Fibroblast of lung (primary cell): ENCODE measurements at places on chromosomes 12 and 14. TPM values are rescaled to one million over a fixed set of nuclear protein-coding genes. Genes with fewer than 3 reads are reported as not detected.
A peak's percentile ranks its signal among the peaks of the same experiment; 100 is the strongest.

Gene CLEC4C
- not detected in 2 replicates for polyA plus RNA-seq

GRCh38 chr12:100251917-100252316 is 15.0 kb downstream of the DEPDC4 start:
- DNase-seq = peak; percentile 6
- no peaks in the 10 kb centered on the region for H3K4me1 ChIP-seq
- no peaks in the 10 kb centered on the region for H3K36me3 ChIP-seq
- H3K27ac ChIP-seq = no peak overlapping the region

Gene NEUROD4
- polyA plus RNA-seq = not detected in 2 replicates

Gene SLC24A4
- polyA plus RNA-seq = 0.03 TPM in 1 of 2 replicates, not detected in the other

DNA sequence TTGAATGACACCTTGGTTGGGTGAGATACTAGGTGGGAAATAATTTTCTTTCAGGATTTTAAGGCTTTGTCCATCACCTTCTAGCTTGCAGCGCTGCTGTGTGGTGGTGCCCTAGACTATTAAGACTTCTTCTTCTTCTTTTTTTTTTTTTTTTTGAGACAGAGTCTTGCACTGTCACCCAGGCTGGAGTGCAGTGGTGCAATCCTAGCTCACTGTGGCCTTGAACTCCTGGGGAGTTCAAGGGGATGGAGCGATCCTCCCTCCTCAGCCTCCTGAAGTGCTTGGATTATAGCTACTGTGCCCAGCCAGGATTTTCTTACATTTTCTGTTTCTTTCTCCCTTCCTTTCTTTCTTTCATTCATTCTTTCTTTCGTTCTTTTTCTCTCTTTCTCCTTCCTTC is 10.3 kb upstream of the MTA1 start:
- no peak overlapping the region for H3K4me3 ChIP-seq
- no peak for DNase-seq
- no peaks in the 10 kb centered on the region for H3K36me3 ChIP-seq
- H3K27me3 ChIP-seq = peaks cover 4% of the 10 kb centered on the region

DNA sequence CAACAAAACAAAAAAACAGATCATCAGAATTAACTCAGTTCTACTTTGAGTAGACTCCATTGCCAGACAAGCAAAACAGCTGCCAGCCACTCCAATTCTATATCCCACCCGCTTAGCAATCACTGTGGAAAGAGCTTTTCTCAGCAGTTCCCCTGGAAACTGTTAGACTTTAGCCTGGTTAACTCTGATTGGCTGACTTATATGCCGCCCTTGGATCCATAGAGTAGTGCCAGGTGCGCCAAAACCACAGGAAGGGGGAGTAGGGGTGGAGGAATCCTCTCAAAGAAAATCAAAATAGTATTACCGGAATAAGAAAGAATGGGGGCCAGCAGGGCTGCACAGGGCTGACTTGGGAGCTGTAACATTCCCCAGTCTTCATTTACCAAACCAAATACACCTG is 5.4 kb upstream of the EML5 start:
- no peak overlapping the region for H3K4me3 ChIP-seq
- no peaks in the 10 kb centered on the region for H3K36me3 ChIP-seq
- no peak for DNase-seq
- H3K27ac ChIP-seq = no peak overlapping the region
- no peaks in the 10 kb centered on the region for H3K27me3 ChIP-seq
- H3K4me1 ChIP-seq = no peaks in the 10 kb centered on the region

GRCh38 chr14:44168566-44168965 is 338.5 kb downstream of the FSCB start:
- H3K36me3 ChIP-seq = no peaks in the 10 kb centered on the region
- H3K27me3 ChIP-seq = no peaks in the 10 kb centered on the region
- H3K4me1 ChIP-seq = no peaks in the 10 kb centered on the region
- H3K27ac ChIP-seq = no peak overlapping the region
- DNase-seq = no peak

GRCh38 chr12:114750917-114751316 is 66.9 kb upstream of the TBX3 start:
- DNase-seq = no peak
- H3K27ac ChIP-seq = no peak overlapping the region
- H3K27me3 ChIP-seq = no peaks in the 10 kb centered on the region
- no peak overlapping the region for H3K4me3 ChIP-seq
- no peaks in the 10 kb centered on the region for H3K36me3 ChIP-seq
- peaks cover 12% of the 10 kb centered on the region for H3K4me1 ChIP-seq

GRCh38 chr14:53156238-53156637 is 3.1 kb upstream of the DDHD1 start:
- H3K27me3 ChIP-seq = no peaks in the 10 kb centered on the region
- no peaks in the 10 kb centered on the region for H3K36me3 ChIP-seq
- H3K4me3 ChIP-seq = no peak overlapping the region
- no peak overlapping the region for H3K27ac ChIP-seq

Gene ACVRL1
- polyA plus RNA-seq = 8.9 and 15.0 TPM in 2 replicates
